WTC11 (cell line): ENCODE measurements at places on chromosomes 11 and 22.

DNA sequence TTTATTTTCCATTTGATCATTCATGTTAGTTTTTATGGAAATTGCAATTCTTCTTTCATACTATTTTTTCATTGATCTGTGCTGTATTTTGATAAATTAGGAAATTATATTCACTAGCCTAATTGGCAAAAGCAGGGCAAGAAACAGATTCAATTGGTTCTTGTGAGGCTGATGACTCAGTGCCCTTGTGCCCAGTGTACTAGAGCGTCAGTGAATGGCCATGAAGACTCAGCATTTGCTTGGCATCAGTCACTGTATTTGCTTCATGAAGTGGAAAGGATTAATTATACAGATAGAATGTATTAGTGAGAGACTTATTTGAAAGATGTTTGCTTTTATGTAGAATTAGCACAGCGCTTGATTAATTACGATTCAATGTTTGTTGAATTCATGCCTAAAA is 31.8 kb downstream of the MRGPRX1 start:
- DNase-seq: no peak

DNA sequence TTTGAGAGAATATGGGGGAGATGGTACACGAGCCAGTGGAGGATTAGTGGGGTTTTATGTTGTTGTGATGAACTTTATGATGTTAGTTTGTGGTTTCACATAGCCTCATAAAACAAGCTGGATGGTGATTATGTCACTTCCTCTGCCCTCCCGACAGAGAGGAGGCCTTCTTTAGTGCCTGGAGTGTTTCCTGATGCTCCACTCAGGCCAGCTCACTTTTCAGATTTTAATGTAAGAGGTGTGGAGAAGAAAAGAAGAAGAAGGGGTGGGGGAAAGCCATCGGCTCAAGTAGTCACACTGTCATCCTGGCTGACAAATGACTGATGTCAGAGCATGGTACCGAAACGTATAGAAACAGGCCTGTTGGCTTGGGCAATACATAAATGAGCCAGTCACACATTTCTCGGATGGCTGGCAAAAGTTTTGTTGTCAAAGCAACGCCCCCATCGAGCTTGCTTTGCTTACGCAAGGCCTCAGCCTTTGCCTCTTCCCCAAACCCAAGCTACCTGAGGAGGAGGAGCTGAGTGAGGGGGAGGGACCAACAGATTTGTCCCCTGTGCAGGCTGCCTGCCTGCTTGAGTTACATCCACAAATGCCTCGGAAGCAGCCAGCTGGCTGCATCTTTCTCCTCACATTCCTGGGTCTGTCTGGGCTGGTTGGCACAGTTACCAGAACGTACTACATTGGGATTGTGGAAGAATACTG is at the start of gene HEPHL1:
Gene HEPHL1 (plus strand): TSS at position 578 of the 705 bp plus-strand sequence. CDS start 15 bp downstream, at position 593.
- peak; percentile 29 for DNase-seq

DNA sequence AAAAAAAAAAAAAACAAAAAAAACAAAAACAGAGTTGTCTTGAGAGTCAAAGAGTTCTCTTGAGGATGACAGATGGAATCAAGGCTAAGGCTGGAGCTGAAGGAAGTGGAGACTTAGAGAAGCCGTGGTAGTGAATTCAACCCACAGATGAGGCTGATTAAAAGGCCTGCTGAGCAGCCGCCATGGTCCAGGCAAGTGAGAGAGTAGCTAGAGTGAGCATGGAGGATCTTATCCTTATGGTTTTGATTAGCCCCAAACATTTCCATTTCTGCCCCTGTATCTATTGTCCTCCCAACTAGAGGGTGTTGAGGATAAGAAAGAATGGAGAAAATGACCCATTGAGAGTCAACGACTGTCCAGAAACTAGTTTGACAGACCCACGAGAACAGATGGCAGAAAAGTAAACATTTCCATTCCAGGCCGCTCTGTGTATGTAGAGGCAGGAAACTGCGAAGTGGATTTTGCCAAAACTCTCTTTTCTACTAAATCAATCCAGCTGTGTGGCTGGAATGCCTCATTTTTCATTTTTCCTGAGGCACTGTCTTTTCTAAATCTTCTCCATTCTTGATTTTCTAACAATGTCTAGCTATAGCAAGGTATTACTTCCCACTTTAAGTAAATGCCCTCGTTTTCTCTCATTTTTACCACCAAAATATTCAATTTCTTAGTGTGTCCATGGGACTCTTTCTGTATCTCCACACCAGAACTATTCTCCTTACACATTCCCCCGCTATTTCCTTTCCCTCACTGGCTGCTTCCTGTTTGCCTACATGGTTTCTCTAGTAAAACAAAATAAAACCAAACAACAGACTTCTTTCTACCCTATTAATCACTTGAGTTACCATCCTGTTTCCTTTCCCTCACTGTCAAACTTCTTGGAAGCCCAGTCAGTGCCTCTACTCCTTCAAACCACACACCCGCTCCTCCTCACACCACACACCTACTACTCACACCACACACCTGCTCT is 5.4 kb upstream of the MMP8 start:
- DNase-seq: no peak

DNA sequence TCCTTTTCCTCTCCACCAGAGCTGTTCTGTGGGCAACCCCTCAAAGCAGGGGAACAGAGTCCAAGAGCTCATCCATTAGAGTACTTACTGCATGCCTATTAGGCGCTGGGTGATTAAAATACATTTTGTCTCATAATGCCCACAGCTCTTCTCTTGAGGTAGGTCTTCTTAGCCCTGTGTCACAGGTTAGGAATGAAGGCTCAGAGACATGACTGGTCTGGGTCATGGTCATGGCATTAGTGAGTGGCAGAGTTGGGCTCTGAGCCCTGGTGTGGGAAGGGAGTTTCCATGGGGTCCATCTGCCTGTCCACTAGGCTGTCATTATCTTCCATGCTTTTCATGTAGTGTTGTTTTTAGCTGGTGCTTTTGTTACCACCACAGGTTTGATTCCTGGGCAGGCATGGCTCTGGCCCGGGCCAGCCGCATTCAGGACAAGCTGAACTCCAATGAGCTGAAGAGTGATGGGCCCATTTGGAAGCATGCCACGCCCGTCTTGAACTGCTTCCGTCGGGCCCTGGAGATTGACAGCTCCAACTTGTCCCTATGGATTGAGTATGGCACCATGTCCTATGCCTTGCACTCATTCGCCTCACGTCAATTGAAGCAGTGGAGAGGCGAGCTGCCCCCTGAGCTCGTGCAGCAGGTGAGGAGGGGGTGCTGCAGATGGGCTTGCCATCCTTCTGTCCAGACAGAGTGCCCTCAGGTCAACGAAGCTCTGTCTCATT is 76.1 kb downstream of the CABIN1 start:
- no peak for DNase-seq

GRCh38 chr22:30754971-30755758 is 60.5 kb downstream of the OSBP2 start:
- peak; percentile 66 for DNase-seq

DNA sequence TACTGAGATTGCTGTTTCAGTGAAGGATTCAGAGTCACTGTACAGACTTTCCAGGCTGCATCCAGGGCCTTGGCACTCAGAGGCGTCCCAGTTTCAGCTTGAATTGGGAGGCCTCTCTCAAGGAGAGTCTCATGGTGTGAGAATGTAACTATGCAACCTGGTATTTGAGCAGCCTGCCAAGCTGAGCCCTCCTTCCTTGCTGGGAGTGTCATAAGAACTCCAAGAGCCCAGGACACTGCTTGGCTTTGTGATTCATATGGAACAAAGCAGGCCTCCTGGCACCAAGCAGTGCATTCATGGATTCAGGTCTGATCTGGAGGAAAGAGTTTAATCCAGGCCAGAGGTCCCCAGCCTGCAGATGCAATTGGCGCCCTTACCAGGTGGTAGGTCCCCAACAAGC is 171.7 kb downstream of the DBX1 start:
- peak; percentile 40 for DNase-seq

GRCh38 chr11:64621283-64622019 is 30.4 kb downstream of the SLC22A12 start:
- DNase-seq: no peak

- no peak for DNase-seq
Measured at GRCh38 chr11:113881856-113882255, 6.5 kb upstream of the USP28 start.

GRCh38 chr22:47369431-47370015 is 607.1 kb downstream of the TBC1D22A start:
- no peak for DNase-seq

DNA sequence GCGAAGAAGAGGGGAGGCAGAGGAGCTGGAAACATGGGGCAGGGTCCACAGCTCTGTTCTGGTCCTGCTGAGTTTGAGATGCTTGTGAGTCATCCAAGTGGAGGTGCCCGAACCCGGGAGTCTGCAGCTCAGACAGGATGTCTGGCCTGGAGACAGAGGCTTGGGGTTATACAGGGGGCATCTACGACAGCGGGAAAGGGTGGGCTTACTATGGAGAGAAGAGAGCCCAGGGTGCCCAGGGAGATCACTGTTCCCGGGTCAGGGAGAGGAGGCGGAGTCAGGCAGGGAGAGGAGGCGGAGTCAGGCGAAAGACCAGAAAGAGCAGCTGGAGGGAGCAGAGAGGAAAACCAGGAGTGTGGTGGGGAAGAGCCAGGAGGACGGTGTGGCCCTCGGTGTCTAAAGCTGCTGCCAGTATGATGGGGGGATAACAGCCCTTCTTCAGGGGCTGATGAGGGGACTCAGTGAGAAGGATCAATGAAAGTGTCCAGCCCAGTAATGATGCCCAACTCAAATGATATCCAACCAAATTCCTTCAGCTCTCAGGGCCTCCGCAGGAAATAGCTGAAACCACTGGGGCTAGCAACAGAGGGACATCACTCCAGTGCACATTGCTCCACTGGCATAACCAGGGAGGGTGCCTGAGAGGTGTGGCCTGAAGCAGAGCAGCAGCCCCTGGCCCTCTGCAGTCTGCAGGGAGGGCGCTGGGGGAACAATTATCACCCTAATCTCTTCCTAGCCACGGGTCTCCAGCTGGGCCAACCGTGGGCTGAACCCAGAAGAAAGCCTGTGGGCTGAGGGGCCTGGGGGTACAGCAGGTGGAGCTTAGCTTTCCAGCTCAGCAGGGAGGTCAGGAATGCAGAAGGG is 2.6 kb upstream of the LTBP3 start:
- peak; percentile 77 for DNase-seq

DNA sequence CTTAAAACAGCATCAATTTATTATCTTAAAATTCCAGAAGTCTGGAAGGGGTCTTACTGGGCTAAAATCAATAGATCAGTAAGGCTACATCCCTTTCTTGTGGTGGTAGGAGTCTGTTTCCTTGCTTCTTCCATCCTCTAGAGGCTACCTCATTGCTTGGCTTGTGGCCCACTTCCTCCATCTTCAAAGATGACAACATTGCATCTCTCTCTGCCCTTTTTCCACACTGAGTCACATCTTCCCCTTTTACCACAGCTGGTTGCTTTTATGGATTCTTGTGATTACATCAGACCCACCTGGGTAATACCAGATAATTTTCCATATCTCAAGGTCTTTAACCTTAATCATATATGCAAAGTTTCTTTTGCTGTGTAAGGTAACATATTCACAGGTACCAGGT is 60.9 kb downstream of the GRIA4 start:
- DNase-seq: no peak

GRCh38 chr11:107565219-107565937 is at the start of gene ALKBH8:
Gene ALKBH8 (minus strand): TSS chr11:107565735. CDS start chr11:107560893, 4,842 bp downstream.
- peak; percentile 73 for DNase-seq

DNA sequence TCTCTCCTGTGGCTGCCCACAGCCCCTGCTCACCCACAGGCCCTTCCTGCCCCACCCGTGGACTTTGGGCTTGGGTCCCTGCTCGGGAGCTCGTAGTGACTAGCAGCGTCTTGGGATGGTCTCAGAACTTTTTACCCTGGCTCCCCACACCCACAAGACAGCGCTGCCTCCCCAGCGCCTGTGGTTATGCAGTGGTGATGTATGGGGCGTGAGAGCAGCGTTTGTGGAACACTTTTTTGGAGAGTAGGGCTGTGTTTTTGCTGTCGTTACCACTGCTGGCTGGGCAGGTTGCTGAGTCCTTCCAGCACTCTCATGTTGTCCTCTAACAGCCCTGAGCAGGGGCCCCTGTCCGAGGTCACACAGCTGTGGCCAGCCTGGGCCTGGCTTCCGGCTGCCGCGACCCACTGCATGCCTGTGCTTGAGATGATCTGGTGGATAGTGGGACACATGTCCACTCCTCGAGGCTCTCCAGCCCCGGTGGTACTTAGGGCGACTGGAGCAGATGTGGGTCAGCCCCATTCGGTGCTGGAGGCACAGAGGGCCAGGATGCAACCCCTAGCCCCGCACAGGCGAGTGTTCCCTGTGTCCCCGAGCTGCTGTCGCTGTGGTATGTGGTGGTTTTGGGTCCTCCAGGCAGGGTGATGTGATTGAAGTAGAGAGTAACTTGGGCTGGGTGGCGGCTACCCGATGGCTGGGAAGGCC is 7.1 kb upstream of the GRAMD4 start:
- DNase-seq: no peak

GRCh38 chr11:69071956-69072355 is 23.2 kb downstream of the TPCN2 start:
- DNase-seq: no peak

- DNase-seq: peak; percentile 63
Measured at GRCh38 chr11:117479372-117479771, 151.7 kb downstream of the CEP164 start.

GRCh38 chr11:25441421-25441820 is 890.5 kb upstream of the ANO3 start:
- no peak for DNase-seq

DNA sequence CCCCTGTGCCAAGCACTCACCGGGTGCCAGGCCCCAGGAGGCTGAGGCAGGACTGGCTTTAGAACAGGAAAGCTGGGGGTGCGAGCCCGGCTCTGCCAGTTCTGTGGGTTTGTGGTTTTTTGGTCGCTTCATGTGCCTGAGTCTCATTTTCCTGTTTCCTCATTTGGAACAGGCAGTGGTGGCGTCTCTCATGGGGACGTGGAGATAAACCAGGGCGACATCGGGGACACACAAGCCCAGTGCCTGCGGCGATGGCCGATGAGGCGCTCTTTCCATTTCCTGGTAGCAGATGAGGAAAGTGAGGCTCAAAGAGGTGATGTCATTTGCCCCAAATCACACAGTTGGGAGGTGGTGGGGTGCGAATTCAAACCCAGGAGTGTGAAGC is 20.8 kb upstream of the CHKA start:
- no peak for DNase-seq

DNA sequence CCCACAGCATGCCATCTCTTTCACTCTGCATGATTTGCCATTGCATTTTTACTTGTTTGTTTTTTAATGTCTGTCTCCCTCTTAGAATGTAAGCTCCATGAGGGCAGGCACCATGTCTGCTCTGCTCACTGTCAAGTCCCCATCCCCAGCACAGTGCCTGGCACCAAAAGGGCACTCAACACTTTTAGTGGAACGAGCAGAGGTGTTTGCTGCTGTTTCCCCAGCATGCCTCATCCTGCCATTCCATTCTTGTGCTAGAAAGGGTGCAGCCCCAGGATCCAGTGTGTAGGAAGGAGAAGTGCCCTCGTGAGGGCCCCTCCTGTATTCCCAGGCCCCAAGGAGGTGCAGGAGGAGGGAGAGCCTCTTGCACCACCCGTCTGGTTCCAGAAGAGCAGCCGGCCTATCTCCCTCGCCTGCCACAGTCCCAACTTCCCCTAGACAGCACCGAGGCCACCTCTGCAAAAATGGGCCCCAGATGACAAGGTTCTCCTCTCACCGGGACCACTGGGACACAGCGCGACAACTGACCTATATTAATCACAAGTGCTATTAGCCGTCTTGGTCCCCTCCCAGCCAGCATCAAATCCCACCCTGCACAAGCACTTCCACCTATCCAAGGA is 33.3 kb upstream of the CACNG2 start:
- no peak for DNase-seq

- no peak for DNase-seq
Measured at GRCh38 chr22:49765091-49765771, 62.4 kb downstream of the BRD1 start.
